Stimulated activated CD8-positive, alpha-beta memory T cell treated with anti-CD3 and anti-CD28 coated beads, Interleukin-15, amount 100 ng/mL, for 48 hours (primary cell): ENCODE measurements at places on chromosomes 4 and X.
A peak's percentile ranks its signal among the peaks of the same experiment; 100 is the strongest.

- DNase-seq: no peak
Observed at GRCh38 chr4:112128452-112128851, 16.8 kb upstream of the FAM241A start.

DNA sequence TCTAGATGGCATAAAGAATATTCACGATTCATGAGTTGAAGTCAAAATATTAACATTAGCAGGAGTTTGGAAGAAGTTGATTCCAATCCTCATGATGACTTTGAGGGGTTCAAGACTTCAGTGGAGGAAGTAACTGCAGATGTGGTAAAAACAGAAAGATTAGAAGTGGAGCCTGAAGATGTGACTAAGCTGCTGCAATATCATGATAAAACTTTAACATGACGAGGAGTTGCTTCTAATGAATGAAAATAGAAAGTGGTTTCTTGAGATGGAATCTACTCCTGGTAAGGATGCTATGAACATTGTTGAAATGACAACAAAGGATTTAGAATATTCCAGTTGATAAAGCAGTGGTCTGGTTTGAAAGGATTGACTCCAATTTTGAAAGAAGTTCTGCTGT, 70.1 kb upstream of the TMLHE start:
- no peak for DNase-seq

- no peak for DNase-seq
Observed at GRCh38 chr4:61003301-61003700, 196.8 kb upstream of the ADGRL3 start.

DNA sequence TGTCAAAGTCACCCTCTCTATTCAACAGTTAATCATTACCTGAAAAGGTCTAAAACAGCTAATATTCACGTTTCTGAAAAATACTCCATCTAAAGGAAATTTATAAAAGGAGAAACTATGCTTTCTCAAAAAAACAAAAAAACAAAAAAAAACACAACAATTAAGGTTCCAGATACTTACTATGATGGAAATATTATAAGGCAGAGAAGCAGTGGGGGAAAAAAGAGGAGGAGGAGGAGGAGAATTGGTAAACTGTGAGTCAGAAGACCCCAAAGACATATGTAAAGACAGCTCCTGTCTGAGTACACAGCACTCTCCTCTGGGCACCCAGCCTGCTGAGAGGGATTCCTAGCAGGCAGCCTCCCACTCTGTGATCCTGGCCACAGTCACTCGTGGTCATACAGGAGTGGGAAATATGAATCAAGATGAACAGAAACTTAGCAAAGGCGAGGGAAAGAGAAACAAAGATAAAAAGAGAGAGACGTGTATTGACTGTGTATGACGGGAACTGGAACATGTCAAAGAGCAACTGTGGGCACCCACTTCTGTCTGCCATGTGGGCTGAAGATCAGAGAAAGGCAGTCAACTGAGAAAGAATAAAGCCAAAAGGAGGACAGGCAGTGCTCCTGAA, 12.5 kb downstream of the KLHL15 start:
- DNase-seq: peak; percentile 10

DNA sequence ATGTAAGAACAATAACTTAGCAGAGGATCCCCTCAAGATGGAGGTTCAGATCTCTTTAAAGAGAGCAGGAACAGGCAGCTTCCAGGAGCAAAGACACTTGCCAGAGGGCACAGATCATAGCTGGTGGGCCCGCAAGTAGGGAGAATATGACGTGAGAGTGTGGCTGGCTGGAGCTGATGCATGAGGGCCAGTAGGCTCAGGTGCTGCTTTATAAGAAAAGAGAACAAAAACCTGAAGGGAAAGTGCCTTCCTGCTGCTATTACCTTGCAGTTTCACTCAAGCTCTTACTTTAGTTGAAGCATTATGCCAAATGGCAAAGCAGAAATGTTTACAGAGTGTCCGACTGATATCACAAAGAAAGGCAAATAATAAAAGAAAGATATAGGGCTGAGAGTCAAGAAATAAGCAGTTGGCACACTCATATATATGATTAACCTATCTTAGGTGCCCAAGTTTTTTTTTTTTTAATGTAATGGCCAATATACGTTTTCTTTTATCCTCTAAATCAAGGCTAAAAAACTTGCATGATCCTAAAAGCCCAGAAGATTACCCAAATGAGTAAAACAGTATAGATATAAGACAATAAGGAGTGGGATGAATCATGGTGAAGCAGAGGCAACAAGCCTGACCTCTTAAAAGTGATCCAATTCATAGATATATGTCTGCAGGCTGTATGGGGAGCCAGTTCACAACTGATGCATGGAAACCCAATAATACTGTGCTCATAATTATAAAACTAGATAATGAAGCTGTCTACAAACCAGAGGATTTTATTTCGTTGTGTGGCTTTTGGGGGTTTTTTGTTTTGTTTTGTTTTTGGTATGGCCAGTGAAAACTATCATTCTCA, 12.6 kb downstream of the NR0B1 start:
- no peak for DNase-seq

DNA sequence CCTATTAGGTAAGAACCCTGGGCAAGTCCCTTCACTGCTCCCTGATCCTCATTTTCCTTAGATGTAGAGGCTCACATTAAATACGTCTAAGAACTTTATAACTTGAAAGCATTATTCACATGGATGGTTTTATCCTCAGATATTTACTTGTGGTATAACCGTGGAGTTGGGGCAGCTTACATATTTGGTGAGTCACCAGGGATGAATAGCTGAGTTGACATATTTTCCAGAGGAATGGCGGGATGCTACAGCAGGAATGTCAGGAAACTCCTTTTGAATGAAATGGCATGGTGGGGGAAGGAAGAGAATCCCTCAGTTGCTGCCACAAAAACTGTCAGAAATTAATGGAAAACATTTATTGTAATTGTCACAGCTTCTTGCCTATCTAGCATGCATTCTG, 165.3 kb upstream of the RPS6KA3 start:
- DNase-seq: no peak

GRCh38 chr4:48340276-48340964, 909 bp upstream of the SLAIN2 start:
- DNase-seq: no peak

DNA sequence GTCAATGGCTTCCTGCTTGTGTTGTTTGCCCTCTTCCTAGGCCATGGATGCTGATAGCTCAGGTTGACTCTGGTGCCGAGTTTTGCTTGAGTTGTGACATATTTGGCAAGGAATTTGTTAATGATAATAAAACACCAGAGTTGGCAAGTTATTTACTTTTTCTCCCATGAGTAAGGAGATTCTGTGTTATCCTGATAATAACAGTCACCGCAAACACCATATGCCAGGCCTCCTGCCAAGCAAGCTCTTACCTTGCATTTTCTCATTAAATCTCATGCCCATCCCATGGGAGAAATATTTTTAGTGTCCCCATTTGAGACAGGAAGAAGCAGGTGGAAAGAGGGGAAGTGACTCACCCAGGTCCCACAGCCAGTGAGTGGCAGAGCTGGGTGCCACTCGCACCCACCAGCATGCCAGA, 67.4 kb upstream of the CLCN4 start:
- DNase-seq: no peak

DNA sequence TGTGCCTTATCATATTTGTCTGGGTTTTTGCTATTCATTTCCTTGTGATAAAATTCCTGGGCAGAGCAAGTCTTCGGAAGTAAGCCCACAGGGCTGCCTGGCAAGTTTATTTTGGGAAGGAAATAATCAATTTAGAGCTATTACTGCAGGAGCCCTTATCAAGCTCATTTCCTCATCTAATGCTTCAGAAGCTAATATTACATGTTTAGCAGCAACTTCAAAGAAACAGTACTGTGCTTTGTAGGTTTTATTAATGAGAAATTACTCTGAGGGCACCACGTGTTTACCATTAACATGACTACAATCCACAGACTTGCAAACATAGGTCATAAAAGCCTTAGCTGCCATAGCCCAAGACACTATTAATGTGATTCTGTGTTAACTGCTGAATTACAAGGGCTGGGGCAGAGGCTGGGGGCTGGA, 540.0 kb downstream of the SPRY1 start:
- no peak for DNase-seq

GRCh38 chr4:146041139-146042004, 102.7 kb upstream of the ZNF827 start:
- DNase-seq: no peak

- DNase-seq: no peak
Observed at GRCh38 chrX:118459494-118459893, 36.1 kb upstream of the DOCK11 start.
